ENCODE measurements at places on chromosomes 2 and 18. TPM values are rescaled to one million over a fixed set of nuclear protein-coding genes. Genes with fewer than 3 reads are reported as not detected.

The CHRNG gene
- not detected for total RNA-seq

The MYO5B gene
- not detected for total RNA-seq

The CRYGC gene
- total RNA-seq = not detected

The DSC2 gene
- not detected for total RNA-seq

The LYG2 gene
- total RNA-seq = not detected

The MEIS1 gene
- total RNA-seq = 127 TPM

The SH2D6 gene
- total RNA-seq = not detected

The CLEC4F gene
- total RNA-seq = not detected

The ACTR2 gene
- total RNA-seq = 161 TPM

The PROC gene
- not detected for total RNA-seq

The CABLES1 gene
- total RNA-seq = 35.7 TPM

The SELENOI gene
- total RNA-seq = 12.6 TPM

The VPS4B gene
- total RNA-seq = 42.2 TPM

The ALKAL2 gene
- not detected for total RNA-seq

The FER1L5 gene
- 1.9 TPM for total RNA-seq

The PCBP1 gene
- 47.5 TPM for total RNA-seq

The NCKAP1 gene
- 167 TPM for total RNA-seq

The RBFA gene
- total RNA-seq = 23.7 TPM

The ARHGAP25 gene
- total RNA-seq = 0.66 TPM

The TOGARAM2 gene
- 0.17 TPM for total RNA-seq
